A673 (cell line): ENCODE measurements at places on chromosomes 6 and 20. TPM values are rescaled to one million over a fixed set of nuclear protein-coding genes. Genes with fewer than 3 reads are reported as not detected.

DNA sequence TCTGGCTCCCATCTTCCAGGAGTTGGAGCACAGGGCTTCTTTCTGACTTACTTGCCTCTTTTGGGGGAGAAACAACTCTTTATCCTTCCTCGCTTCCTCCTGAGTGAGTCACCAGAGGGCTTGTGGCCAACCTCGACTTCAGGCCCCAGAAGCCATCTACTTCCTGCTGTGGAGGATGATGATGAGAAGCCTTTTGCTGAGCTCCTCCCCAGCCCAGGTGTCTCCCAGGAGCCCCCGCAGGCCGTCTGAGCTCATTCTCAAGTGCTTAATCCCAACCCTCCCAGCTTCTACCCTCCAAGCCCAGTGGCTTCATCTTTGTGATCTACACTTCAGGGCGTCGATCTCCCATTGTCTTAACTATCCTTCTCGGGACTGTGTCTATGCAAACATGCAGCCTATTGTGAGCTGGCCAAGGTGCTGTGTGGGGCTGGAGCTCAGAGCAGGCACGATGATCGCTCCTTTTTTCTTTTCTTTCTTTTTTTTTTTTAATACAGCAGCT is 27.9 kb downstream of the SDCBP2 start:
- DNase-seq, result no peak

DNA sequence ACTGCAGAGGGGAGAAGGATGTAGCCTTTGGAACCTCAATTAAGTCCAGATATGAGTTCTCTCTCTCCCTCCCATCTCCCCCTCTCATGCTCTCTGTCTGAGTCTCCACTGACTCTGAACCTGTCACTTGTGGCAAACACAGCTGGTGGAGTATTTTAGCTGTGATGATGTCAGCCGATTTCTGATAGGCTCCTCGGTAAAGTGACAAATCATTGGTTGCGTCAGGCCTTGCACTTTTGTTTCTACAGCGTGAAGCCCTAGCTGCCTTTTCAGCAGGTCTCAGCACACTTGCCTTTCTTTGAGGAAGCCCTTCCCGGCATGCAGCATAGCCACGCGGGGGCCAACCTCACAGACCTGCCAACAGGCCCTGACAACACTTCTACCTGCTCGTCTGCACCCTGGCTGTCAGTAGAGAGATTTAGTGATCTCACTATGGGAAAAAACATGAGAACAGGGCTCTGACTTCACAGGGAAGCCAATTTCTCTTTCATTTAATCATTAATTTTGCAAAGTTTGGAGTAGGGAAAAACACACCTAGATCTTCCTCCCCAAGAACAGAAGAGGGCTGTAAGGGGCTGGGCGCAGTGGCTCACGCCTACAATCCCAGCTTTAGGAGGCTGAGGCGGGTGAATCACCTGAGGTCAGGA is 84.4 kb downstream of the GMPR start:
- peak; percentile 86 for DNase-seq

Gene CDSN
- not detected in 2 replicates for total RNA-seq

DNA sequence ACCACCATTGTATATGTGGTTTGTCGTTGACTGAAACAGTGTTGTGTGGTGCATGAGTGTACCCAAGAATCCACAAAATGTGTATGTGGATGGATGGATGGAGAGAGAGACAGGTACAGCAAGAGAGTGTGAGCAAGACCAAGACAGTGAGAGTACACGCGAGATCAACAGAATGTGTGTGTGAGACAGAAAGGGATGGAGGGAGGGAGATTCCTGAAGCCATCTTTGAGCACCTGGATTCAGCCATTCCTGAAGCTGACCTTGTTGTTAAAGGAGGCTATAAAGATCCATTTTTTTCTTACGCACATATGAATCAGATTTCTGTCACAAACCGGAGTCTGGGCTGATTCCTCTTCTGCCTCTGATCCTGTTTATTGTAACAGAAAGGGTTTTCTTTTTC is 64.1 kb downstream of the TFAP2C start:
- no peak for DNase-seq

DNA sequence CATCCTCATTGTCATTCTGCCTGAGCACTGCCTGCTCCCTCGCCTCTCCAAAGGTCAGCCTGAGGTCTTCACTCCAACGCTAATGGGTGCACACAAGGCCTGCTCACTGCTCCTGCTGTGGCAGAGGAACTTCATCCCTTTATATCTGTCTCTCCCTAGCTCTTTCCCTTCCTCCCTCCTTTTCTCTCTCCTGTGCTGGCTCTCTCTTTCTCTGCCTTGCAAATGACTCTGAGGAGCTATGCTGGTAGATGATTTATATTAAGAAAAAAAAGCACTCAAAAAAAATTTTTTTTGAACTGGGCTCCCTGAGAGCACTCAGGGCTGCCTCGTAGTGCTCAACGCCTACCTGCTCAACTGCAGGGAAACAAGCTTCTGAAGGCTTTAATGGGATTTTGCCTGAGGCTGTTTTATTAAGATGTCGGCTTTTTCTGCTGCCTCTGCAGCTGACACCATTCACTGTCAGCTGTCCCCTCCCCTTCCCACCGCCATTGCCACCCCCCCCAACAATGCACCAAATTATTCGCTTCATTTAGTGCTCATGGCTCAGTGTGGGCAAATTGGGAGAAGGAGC is 137.7 kb upstream of the DEFB112 start:
- DNase-seq, result no peak

Gene SUMO4
- 1.9 and 2.8 TPM in 2 replicates for total RNA-seq

- no peak for DNase-seq
These were observed 1315.5 kb upstream of the GJE1 start for GRCh38 chr6:140817176-140817575.

- peak; percentile 81 for DNase-seq
These were observed 190.2 kb downstream of the TSHZ2 start for GRCh38 chr20:53162251-53162835.

Gene UBE2C
- total RNA-seq, result 241 and 249 TPM in 2 replicates

DNA sequence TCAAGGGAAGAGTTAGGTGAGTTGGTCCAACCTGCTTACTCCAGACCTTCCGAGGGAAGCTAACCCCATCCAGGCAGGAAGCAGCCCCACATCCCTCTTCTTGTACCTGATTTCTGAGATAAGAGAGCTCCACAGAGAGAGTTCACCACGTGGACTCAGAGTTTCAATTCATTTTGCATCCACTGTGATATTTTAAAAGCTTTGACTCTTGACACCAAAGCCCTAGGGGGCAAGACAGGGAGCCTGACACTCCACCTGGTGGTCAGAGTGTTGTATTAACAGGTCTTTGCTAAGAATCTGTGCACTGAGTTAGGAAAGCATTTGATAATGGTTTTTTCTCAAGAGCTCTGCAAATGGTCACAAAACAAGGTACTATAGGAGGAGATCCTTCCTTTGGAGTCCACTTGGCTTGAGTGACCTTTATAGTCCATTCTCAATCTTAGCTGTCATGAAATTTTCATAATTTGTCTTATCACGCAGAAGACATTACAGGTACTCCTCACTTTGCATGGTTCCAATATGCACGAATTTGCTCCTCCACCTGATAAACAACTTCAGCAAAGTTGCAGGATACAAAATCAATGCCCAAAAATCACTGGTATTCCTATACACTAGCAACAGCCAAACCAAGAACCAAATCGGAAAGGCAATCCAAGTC is 56.2 kb upstream of the RIPOR2 start:
- peak; percentile 75 for DNase-seq

Gene L3MBTL3
- total RNA-seq, result 39.3 and 40.8 TPM in 2 replicates

Gene LST1
- total RNA-seq, result not detected in 2 replicates

GRCh38 chr6:147949981-147950622 is 392.5 kb upstream of the SASH1 start:
- no peak for DNase-seq

- peak; percentile 18 for DNase-seq
These were observed 77.1 kb upstream of the RNF217 start for GRCh38 chr6:124885171-124885570.

DNA sequence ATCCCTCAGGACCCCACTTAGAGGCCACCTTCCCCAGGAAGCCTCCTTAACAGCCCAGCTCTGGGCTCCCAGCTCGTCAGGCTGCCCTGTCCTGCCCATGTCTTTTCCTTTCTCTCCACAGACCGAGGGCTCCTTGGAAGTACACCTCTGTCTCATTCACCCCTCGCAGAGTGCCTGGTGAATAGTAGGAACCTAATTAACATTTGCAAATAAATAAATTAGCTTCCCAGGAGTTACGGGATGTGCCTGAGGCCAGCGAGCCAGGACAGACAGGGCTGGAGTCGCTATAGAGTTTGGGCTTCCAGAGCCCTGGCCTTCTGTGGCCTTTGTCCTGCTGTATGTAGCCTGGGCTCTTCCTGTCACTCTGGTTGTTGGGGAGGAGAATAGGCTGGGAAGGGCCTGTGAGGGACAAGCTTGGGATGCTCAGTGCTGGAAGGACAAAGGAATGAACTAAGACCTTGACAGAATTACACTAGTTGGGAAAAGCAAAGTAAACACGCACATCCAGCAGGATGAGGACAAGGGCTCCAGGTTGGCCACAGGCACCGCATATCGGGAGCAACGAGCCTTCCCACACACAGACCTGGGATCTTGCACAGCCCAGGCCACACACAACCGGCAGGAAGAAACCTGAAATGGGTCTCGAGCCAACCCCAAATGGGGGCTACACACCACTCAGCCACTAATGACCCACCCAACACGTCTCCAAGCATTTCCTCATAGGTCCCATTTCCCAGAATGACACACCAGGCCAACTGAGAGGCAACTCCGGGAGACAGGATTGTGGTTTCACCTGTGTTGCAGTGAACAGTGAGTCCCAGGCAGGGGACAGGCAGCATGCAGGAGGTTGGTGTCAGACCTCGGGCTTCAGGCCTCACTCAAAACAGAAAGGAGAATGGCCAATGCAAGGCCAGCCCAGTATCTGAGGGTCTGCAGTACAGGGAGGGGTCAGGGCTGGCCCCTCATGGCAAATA is 9.7 kb downstream of the MAP1LC3A start:
- no peak for DNase-seq

Gene MYBL2
- total RNA-seq, result 256 TPM in 2 replicates

DNA sequence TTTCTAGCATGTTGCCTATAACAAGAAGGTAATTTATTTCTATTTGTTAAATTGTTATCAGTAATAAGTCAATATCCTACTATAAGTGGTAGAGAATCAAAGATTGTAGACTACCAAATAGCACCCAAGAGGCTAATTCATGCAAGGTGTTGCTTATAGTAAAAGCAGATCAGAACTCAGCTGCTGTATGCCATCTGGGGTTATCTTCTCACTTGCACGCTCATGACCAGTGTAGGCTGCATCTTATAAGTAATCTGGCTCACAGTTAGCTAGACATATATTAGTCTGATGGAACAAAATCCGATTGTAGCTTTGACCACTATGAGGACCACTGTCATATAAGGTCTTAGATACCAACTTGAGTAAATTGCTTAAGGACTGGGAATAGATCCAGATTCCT is 17.0 kb downstream of the TOP1 start:
- no peak for DNase-seq

Gene MOXD1
- not detected in 2 replicates for total RNA-seq

- no peak for DNase-seq
These were observed 3.7 kb upstream of the TMEM200A start for GRCh38 chr6:130362128-130362527.

- no peak for DNase-seq
These were observed 221.7 kb upstream of the HTR1E start for GRCh38 chr6:86715676-86716075.

- DNase-seq, result no peak
These were observed 1.5 kb downstream of the ZHX3 start for GRCh38 chr20:41316051-41316450.

GRCh38 chr6:31065556-31065955 is 46.8 kb downstream of the C6orf15 start:
- no peak for DNase-seq

Gene AGPAT4
- total RNA-seq, result 10.1 and 12.4 TPM in 2 replicates

- DNase-seq, result no peak
These were observed 338.2 kb downstream of the SOX4 start for GRCh38 chr6:21931641-21932335.

DNA sequence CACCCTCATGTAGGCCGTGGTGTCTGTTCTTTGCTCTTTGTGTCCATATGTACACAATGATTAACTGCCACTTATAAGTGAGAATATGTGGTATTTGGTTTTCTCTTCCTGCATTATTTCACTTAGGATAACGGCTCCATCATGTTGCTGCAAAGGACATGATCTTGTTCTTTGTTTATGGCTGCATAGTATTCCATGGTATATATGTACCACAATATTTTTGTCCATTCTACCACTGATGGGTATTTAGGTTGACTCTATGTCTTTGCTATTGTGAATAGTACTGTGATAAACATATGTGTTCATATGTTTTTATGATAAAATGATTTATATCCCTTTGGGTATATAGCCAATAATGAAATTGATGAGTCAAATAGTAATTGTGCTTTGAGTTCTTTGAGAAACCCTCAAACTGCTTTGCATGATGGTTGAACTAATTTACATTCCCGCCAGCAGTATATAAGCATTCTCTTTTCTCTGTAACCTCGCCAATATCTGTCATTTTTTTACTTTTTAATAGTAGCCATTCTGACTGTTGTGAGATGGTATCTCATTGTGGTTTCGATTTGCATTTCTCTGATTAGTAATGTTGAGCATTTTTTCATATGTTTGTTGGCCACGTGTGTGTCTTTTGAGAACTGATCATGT is 174.4 kb upstream of the NT5E start:
- no peak for DNase-seq

Gene TNF
- total RNA-seq, result 0.17 and 0.42 TPM in 2 replicates

GRCh38 chr20:38890497-38890818 is 35.8 kb upstream of the FAM83D start:
- no peak for DNase-seq

GRCh38 chr20:58550275-58551059 is 35.3 kb upstream of the APCDD1L start:
- no peak for DNase-seq

DNA sequence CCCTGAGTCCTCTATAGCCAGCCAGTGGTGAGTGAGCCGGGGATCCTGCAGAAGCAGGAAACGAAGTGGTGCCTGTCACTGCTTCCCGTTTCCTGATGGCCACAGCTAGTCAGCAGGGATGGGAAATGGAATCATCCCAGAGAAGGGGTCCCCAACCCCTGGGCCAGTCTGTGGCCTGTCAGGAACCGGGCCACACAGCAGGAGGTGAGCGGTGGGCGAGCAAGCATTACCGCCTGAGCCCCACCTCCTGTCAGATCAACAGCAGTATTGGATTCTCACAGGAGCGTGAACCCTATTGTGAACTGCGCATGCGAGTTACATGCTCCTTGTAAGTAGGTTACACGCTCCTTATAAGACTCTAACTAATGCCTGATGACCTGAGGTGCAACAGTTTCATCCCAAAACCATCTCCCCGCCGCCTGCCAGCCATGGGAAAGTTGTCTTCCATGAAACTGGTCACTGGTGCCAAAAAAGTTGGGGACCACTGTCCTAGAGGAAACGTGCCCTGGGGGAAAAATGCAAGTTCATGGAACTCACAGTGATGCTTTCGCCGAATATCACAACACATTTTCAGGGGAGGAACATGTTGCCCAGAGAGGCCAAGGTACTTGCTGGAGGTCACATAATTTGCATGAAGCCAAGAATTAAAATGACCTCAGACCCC is 113.8 kb downstream of the JPH2 start:
- DNase-seq, result no peak

Gene ULBP1
- total RNA-seq, result 5.2 and 7.0 TPM in 2 replicates

Gene C4A
- total RNA-seq, result 4.6 TPM in 2 replicates

- DNase-seq, result no peak
These were observed 22.1 kb upstream of the EEF1A1 start for GRCh38 chr6:73542891-73543290.

Gene ZNF391
- total RNA-seq, result 2.8 and 3.4 TPM in 2 replicates
